ENCODE measurements at places on chromosomes 5 and 9.

- no peak for DNase-seq
Observed at GRCh38 chr9:2923766-2924379, 80.0 kb upstream of the PUM3 start.

DNA sequence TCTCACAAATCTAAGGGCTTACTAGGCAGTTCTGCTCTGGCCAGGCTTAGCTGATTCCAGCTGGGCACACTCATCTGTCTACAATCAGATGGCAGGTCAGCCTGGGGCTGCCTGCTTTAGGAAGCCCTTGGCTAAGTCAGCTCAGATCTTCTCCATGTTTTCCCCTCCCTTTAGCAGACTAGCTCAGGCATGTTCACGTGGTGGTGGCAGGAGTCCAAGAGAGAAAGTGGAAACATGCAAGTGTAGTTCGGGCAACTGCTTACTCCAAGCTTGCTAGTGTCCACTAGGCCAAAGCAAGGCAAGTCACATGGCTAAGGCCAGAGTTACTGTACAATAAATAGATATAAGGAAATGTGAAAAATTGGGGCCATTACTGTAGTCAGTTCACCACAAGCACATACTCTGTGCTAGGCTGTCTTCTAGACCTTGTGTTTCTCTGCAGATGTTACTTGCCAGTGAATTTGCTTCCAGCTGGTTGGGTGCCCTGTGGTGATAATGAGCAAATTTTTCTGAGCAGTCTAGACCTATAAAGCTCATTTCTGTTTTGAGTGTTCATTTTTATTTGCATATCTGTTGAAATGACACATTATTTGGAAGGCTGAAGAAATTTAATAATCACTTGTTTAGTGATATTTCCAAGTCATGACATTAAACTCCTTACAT, 38.3 kb downstream of the RECK start:
- no peak for DNase-seq

DNA sequence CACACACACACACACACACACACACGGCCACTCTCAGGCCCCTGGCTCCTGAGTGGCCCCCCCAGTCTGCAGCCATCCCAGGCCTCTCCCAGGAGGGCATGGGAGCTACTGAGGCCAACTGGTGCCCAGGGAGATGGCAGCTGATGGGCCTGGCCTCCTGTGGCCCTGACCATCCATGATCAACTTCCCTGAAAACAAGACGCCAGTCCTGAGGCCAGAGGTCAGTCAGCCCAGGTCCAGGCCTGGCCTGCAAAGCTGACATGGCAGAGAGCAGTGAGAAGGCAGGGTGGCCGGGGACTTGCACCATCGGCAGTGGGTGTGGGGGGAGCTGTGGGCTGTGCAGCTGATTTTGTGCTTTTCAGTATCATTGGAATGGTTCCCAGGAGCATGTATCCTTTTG, 47.0 kb downstream of the SARDH start:
- DNase-seq: no peak

GRCh38 chr9:23907343-23907742, 81.3 kb upstream of the ELAVL2 start:
- DNase-seq: no peak

GRCh38 chr9:14747111-14747510, 24.6 kb upstream of the CER1 start:
- DNase-seq: no peak

All from NCI-H1930 (cell line).